ENCODE measurements at places on chromosomes 16 and 17. TPM values are rescaled to one million over a fixed set of nuclear protein-coding genes. Genes with fewer than 3 reads are reported as not detected.
A peak's percentile ranks its signal among the peaks of the same experiment; 100 is the strongest.

The NUPR1 gene
- not detected for total RNA-seq

- no peak for DNase-seq
These were observed 1.1 kb downstream of the CHTF8 start for GRCh38 chr16:69131167-69131838.

The SMG1 gene
- total RNA-seq, result 108 TPM

DNA sequence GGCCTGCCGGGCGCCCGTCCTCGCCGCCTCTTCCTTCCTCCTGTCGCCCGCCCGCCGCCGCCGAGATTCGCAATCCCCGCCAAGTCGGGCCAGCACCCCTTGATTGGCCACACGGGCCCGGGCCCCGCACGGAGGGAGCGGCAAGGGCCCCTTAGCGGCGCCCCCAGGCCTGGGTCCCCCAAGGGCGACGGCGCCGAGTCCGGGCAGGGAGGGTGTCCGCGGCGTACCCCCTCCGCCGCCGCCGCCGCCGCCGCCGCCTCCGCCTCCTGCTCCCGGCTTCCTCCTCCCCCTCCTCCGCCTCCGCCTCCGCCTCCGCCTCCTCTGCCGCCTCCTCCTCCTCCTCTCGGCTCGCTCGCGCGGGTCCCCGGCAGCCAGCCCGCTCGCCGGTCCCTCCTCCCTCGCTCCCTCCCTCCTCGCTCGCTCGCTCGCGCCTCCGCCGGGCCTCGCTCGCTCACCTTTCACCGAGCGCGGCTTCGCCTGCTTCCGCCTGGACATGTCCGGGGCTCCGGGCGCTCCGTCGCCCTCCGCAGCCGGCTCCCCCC is 561 bp downstream of the ZNF423 start:
- peak; percentile 31 for DNase-seq

- no peak for DNase-seq
These were observed 74.7 kb downstream of the CACNG1 start for GRCh38 chr17:67119102-67119501.

- no peak for DNase-seq
These were observed 22.5 kb upstream of the DYNLL2 start for GRCh38 chr17:58060596-58061191.

The NKIRAS2 gene
- 13.8 TPM for total RNA-seq

GRCh38 chr17:78147315-78147998 is 1.3 kb downstream of the C17orf99 start:
- DNase-seq, result peak; percentile 30

DNA sequence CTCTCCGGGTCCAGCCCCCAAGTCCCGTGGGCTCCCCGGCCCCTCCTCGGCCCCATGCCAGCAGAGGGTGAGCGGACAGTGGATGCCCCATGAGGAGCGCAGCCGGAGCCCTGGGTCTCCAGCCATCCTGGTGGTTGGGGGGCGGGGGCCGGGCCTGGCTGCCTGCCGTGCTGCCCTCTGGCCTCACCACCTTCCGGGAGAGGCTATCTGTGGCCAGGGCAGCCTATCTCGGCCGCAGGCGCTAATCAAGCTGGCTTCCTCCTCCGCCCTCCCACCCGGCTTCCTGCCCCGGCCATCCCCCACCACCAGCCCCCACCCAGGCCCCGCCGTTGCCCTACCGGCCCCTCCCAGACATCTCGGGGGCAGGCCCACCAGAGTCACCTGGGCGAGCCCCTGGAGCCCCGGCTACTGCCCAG is 46.8 kb downstream of the ZFPM1 start:
- DNase-seq, result no peak

The CEP295NL gene
- total RNA-seq, result not detected

DNA sequence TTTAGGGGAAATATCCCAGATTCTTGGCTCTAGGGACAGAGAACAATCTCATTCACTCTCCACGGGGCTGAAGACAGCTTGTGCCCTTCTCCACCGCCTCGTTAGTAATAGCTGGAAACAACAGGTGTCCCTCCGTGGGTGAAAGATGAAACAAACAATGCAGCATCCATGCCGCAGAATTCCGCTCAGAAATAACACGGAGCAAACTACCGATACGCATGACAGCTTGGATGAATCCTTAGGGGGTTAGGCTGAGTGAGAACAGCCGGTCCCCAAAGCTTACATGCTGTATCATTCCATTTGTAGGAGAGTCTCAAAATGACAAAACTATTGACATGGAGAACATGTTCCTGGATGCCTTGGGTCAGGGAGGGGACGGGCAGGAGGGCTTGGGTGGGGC is 29.4 kb upstream of the CACNG1 start:
- DNase-seq, result no peak

DNA sequence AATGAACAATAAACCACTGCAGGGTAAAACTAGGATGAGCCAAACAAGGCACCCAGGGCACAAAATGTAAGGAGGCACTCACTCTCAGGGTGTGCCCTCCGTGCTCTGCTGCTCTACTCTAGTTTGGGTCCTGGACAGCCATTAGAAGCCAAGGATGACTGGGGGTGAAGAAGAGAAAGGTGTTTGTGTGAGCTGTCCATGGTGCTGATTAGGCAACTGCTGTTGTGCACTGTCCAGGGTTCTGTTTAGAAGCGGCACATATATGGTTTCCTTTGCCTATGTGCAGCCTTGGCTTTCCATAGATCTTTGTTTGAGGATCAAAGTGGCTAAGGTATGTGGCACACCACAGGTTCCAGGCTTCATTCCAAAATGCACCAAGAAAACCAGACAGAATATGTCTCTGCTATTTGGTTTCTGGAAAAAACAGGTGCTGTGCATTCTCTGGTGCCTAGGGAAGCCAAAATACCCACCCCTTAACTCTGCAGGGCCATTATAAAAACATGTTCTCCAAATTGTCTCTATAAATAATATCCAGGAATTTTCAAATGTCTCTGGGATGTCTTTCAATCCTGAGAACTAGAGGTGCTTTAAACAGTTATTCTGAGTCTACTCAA is 123.5 kb downstream of the CBLN1 start:
- DNase-seq, result peak; percentile 8

GRCh38 chr17:73711184-73711583 is 66.9 kb upstream of the SDK2 start:
- no peak for DNase-seq

The KRTAP4-1 gene
- not detected for total RNA-seq

DNA sequence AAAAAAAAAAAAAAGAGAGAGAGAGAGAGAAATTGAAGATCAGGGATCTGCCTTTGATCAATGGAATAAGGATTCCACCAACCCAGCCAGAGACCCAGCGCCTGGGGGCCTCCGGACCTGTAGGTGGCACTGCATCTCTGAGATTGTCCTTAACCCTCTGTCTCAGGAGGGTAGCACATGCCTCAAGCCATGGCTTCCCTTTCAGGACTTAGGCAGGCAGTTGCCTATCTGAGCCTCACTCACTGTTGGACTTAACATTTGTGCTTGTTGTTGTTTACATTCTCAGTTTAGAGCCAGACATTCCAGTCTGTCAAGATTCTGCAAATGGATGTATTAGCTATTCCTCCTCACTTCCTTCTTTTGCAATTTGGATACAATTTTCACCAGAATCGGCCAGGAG is 5.1 kb upstream of the SCNN1B start:
- peak; percentile 44 for DNase-seq

GRCh38 chr17:14331982-14332298 is 31.1 kb downstream of the HS3ST3B1 start:
- DNase-seq, result no peak

- no peak for DNase-seq
These were observed 393 bp downstream of the SERPINF2 start for GRCh38 chr17:1743088-1743439.

The WNT9B gene
- not detected for total RNA-seq

GRCh38 chr16:84548971-84549844 is 44.7 kb upstream of the MEAK7 start:
- DNase-seq, result peak; percentile 82

The IKZF3 gene
- 52.1 TPM for total RNA-seq

The GPR142 gene
- not detected for total RNA-seq

The RHOT1 gene
- total RNA-seq, result 27.2 TPM

The SPATA22 gene
- total RNA-seq, result not detected

DNA sequence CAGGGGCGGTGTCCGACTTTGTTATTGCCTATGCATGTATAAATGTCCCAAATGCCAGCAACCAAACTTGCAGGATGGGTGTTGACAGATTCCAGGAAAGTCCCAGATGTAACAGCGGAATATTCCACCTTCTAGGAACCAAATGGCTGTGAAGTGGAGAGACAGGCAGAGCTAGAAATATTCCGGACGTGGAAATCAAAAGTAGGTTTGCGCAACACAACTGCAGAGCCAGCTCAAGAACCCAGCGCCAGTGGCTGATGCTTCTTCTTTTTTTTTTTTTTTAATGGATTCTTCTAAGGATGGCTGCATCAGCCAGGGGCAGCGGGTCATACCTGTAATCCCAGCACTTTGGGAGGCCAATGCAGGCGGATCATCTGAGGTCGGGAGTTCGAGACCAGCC is 601.7 kb downstream of the MAF start:
- no peak for DNase-seq

GRCh38 chr16:64362193-64362592 is 759.7 kb downstream of the CDH11 start:
- DNase-seq, result no peak

The VEZF1 gene
- total RNA-seq, result 17.9 TPM

DNA sequence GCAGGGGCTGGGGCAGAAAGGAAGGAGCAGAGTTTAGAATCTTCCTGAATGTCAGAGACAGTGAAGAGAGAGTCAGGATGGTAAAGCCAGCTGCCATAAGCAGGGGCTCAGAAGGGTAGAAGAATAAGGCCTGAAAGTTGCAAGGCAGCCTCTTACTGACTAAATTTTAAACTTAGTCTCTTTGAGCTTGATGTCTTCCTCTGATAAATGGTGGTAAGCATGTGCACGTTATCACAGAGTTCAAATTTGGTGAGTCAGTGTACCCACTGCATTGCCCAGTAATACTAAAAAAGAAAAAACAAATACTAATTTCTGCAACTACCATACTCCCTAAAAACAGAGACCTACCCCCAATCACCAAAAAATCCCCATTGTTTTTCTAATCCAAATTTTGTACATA is 45.2 kb downstream of the SIAH1 start:
- no peak for DNase-seq

- DNase-seq, result no peak
These were observed 2.4 kb upstream of the PRR15L start for GRCh38 chr17:47959825-47960655.

DNA sequence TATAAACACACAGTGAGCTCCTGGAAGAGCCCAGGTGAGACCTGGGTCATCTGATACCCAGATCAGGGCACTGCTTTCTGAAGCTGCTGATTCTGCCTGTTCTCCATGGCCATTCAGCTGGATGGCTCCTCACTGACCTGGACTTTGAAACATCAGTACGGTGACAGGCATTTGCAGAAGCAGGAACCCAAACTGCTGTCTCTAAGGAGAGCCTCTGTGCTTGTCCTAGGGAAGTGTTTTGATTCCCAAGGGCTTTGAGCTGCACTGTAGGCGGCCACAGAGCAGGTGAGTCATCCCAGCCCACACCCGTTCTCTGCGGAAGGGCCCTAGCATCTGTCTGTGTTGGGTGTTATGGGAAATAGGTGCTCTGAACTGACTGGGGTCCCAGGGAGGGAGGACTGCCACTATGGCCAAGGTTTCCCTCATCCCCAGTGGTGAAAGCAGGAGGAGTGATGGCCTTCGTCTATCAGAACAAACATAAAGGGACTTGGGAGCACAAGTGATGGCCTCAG is 60.7 kb upstream of the ADCY9 start:
- no peak for DNase-seq

DNA sequence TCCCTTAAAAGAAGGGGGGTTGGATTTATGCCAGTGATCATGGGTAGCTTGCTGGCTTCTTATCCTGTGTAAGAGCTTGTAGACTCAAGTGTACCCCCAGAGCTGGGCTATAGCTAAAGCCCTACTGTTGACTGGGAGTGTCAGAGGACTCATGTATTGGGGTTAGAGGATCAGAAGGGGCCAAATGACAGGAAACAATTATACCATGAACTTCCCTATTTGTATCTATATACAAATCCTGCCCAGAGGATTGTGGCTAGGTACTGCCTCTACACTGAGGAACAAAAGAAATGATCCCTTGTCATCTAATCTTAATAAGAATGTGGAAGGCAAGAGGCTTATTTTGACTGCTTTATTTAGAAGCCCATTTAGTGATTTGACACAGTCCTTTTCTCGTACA is 14.3 kb downstream of the ZP2 start:
- DNase-seq, result no peak

- DNase-seq, result no peak
These were observed 2.8 kb downstream of the RAB40C start for GRCh38 chr16:592518-593306.

The SERPINF2 gene
- 0.18 TPM for total RNA-seq

- no peak for DNase-seq
These were observed 48.9 kb upstream of the HAPSTR1 start for GRCh38 chr16:9042533-9042932.

- DNase-seq, result peak; percentile 73
These were observed 919 bp downstream of the N4BP1 start for GRCh38 chr16:48608871-48609651.

Measured in activated CD8-positive, alpha-beta T cell treated with anti-CD3 and anti-CD28 coated beads for 36 hours (primary cell).